ENCODE measurements at places on chromosomes 12 and 14.

- DNase-seq: no peak
Observed at GRCh38 chr12:105949391-105949790, 189.4 kb downstream of the NUAK1 start.

DNA sequence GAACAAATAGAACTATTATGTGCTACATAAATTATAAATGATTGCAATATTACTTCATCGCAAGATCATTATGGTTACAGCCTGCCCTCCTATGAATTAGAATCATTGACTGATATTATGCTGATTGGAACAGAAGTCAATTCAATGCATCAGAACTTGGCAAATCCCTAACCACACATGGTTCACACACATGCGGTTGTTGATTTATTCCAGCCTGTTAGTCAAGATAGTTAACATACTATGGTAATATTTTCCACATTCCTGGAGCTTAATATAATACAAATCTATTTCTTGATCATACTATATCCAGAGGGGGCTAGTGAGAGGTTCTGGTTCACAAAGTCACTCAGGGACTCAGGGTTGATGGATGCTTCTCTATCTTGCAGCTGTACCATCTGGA, 9.7 kb upstream of the CACNA1C start:
- no peak for DNase-seq

DNA sequence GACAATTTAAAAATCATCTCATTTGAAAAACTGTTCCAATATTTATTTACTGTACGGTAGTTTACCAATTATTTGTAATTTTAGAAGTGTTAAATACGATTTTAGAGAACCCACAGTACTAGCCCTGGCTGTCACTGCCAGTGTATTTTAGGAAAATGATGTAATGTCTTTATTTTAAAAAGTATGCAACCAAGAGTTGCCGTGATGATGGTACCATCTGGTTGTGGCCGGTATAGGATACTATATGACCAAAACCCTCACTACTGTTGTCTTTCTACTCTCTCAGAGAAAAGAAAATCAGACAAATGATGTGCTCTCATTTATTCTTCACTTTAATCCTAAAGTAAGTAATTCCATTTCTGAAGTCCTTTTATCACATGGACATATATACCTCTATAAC, 395.0 kb downstream of the FOXG1 start:
- no peak for DNase-seq

DNA sequence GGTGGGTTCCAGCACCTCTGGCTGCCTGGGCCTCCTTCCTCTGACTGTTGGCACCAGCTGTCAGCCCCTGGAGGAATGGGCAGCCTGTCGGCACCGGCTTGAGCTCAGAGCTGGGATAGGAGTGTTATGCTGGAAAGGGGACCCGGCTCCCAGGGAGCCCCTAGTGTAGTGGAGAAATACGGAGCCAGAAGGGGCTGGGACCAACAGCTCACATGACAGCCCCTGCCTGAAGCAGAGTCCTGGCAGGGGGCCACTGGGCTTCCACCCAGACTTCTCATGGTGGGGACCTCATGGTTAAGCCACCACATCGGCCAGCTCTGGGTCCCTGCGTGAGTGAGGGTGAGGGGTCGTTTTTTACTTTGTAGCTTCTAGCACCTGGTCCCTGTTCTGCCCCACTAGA, 174.5 kb downstream of the TSPAN9 start:
- DNase-seq: no peak

- no peak for DNase-seq
Observed at GRCh38 chr12:52630008-52630500, 11.7 kb upstream of the KRT73 start.

DNA sequence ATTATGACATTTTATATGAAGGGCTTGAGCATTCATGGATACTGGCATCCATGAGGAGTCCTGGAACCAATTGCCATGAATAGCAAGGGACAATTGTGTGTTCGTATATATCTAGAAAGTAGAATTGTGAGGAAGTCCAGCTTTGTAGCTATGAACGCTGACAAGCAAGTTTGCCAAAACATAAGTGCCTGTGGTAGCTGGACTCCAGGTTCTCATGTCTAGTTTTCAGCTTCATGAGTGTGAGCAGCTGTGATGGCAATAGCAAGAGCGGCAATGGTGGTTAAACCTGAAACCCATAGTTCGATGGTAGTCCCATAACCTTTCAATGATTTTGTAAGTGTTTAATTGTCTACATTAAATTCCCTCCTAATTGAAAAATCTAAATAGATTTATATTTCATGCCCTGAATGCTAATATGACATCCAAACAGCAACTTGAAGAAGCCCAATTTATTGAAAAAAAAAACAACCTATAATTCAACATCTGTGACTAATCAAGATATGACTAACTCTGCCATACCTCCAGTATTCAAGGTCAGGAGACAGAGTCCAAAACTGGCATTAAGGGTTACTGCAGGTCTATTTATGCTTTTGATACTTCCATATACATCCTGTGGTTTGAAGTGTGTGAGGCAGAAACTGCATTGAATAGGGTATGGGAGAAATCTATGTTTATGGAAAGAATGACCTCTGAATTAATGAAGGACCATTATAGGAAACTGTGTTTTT, 50.3 kb upstream of the PCED1B start:
- no peak for DNase-seq

DNA sequence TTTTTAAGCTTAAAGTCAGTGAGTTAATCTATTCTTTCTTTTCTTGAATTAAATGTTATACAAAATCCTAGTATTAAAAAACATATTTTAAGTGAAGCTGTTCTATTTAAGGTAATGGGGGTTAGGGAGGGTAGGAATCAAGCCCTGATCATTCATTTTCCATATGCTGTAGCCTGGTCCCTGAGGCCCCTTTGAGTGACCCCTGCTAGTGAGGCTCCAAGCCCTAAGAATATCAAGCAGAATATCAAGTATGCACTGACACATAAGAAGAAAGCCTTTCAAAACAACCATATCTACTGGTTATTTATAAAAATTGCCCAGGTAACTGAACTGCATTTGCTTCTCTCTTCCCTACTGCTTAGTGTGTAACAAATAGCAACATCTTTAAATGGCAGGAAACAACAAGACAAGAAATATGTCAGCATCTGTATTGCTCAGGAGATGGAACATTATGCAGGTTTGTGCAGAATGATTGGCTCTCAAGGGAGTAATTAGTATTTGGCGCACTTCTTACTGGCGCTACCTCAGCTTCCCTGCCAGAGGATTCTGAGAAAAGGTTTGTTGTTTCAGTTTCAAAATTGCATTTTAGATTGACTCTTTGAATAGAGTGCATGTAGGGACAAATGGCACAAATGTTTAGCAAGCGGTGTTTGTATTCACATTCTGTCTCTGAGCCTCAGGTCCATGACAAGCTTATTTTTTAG, 223.0 kb downstream of the DUSP6 start:
- DNase-seq: no peak

DNA sequence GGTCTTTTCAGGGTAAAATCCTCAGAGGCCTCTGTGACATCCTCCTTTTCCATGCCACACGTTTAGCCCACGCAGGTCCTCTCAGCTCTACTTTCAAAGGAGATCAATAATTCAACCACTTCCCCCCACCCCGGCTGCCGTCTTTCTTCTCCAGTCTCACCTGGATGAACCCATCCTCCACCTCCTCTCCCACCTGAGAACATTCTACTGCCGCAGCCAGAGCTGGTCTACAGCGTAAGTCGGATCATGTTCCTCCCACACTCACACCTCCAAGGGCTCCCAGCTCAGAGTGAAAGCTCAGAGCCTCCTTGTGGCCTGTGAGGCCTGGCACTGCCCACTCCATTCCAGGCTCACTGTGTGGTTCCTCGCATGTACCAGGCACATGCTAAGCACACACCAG, 246.6 kb downstream of the CHST11 start:
- DNase-seq: no peak

DNA sequence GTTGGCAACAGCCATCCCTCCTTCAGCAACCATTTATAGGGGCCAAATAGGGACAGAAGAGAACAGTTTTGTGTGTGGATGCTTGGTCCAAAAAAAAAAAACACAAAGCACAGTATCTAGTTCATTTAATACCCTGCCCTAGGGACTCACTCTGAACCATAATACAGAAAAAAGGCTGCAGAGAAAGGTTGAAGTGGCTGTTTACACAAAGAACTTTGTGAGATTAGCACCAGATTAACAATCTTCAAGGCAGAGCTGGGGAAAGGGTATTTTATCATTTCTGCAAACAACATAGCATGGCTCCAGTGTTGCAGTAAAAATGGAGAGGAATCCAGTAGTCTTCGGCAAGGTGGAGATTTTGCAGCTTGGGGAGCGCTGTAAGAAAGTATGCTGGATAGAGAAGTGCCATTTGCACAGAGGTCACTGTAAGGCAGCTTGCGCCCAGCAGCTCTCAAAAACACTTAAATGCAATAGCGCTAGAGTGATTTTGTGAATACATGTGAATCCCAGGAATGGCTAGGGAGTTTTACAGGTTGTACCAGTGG, 124.2 kb upstream of the PLEKHA5 start:
- no peak for DNase-seq

DNA sequence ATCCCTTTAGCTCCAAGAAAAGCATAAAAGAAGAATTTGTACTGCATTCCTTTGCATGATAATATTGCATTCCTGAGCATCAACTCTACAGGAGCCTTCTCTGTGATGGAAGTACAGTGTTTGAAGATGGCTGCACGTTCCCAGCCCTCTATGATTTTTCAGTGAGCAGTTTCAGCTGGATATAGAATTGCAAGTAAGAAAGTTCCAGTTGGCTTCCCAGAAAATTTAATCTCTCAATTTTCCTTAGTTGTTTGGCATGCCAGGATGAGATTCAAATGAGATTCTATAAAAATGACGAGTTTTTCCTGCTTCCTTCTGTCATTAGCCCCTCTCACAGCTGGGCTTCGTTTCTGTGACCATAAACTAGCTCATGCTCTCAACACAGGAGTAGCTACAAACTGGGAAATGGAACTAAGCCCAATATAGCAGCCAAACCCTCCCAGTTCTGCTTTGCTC, 109.9 kb downstream of the TTC8 start:
- DNase-seq: no peak

GRCh38 chr14:32559048-32559447, 229.9 kb downstream of the AKAP6 start:
- DNase-seq: no peak

DNA sequence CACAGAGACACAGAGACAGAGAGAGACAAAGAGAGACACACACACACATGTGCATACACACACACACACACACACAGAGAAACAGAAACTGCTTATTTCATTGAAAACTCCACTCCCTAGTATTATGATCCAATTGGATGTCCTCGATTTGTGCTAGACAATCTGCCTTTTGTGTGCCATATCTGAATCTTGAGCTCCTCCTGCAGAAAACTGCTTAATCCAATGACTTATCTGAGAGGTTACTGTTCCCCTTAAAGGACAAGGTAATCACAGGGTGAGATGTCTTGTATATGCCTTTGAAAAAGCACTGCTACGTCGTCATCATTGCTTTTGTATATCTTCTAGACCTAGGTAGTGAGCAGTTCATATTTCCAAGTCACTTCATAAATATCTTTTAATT, 371.5 kb downstream of the LRIG3 start:
- DNase-seq: no peak

- DNase-seq: no peak
Observed at GRCh38 chr12:3288690-3289089, 202.3 kb upstream of the PRMT8 start.

DNA sequence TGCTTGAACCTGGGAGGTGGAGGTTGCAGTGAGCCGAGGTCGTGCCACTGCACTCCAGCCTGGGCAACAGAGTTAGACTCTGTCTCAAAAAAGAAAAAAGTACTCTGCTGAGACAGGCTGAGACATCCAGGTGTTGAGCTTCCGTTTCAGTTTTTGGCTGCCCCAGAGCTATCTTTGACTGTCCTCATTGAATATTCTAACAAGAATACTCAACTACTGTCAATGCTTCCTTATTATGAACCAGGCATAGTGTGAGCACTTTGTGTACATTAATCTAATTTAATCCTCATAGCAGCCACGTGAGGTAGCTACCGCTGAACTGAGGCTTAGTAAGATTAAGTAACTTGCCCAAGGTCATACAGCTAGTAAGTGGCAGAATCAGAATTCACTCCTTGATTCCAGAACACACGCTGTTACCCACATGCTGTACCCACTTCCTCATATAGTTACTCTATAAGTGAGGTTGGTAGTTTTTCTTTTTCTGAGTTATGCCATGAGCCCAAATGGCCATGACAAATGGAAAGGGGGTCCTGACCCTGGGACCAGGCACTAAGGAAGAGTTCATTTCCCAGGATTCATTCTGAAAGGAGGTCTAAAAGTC, 11.3 kb downstream of the ALDH1L2 start:
- DNase-seq: no peak

DNA sequence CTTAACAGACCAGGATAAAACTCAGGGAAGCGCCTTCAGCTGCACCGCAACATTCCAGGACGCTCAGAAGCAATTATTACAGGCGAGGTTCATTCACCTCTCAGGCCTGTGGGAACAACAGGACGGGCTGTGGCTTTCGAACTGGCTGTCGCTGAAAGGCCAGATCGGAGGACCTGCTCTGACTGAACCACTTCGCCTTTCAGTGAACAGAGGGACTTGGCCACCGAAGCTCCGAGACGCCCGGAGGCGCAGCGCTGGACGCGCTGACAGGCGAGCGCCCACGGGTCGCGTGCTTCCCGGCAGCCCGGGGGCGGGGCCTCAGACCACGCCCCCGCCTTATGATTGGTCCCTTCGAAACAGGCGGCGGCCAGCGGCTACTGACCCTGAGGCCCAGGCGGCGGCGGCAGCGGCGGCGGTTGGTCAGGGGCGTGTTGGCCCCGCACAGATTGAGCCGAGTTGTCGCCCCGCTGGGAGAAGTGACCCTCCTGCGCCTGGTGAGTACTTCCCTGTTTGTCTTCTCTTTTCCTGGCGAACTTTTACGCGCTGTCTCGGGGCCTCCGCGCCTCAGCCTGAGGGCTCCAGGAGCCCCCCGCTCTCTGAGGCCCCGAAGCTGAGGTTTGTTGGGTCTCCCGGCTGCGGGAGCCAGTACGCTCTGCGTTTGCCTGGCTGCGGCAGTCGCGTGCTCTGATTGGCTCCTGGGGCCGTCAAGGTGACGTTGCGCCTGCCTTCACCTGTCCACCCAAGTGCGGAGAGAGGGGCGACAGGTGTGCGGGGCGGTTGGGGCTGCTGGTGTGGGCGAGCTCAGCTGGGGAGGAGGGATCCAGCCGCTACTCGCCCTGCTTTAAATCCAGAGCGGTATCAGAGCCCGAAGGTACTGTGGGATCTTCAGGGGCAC, at the start of gene GAS2L3:
TSS of gene GAS2L3 (plus strand) at position 393 of the 895 bp plus-strand sequence. CDS start 21,221 bp downstream, outside the sequence.
- DNase-seq: peak; percentile 87

- peak; percentile 62 for DNase-seq
Observed at GRCh38 chr14:89767861-89768268, 186.7 kb downstream of the EFCAB11 start.

All from fibroblast of villous mesenchyme (primary cell).